Calu3 (cell line): ENCODE measurements at places on chromosomes 13 and 19.

DNA sequence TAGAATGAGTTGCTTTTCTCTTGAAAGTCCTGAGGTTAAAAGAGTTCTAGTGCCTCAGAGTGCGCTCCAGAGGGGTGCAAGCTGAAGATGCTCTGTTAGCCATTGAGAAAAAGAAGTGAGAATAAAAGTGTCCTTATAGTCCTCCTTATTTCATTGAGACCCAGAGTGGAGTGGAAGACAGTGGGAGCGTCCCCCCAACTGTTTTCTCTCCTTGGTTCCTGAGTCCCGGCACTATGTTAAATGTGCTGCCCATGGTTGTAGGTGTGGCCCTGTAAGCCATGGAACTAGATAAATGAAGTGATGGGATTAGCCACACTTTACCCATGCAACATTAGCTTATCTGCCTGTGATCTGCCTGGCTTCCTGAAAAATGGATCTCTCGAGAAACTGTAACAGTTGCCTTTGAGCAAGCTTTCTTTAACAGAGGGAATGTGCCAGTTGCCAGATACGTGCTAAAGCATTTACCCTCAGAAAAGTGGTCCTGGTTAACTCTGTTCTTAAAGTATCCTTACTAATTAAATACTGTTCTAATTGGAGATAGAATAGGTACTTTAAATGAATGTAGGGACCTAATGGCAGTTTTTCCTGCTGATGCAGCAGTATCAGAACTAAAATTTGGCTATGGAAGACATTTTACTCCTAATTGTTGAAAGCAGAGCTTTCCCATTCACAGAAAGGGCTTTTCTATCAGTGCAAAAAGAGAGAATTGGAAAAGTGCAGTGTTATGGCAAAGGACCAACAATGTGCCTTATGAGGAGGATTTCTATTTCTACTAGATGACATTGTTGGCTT lies 21.4 kb upstream of the PSG9 start:
- no peak overlapping the region for H3K4me3 ChIP-seq
- no peaks in the 10 kb centered on the region for H3K36me3 ChIP-seq
- DNase-seq = peak; percentile 16

- no peaks in the 10 kb centered on the region for H3K36me3 ChIP-seq
- H3K4me1 ChIP-seq = no peaks in the 10 kb centered on the region
- no peak for DNase-seq
- no peak overlapping the region for H3K4me3 ChIP-seq
- H3K27me3 ChIP-seq = peaks cover 35% of the 10 kb centered on the region
- H3K27ac ChIP-seq = no peak overlapping the region
Measured at GRCh38 chr13:100961186-100961585, 286.6 kb upstream of the TMTC4 start.

DNA sequence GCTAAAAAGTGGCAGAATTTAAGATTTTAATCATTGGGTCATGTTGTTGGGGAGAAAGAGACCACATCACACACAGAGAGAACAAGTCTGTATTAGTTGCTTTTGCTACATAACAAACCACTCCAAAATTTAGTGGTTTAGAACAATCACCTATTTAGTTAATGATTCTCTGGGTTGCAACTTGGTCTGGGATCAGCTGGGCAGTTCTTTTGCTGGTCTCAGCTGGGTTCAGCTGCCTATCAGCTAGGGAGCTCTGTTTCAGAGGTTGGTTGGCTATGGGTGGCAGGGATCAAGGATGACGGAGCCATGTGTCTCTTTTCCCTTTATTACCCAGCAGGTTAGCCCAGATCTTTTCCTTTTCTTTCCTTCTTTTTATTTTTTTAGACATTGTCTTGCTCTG lies 8.9 kb downstream of the PINLYP start:
- H3K27me3 ChIP-seq = no peaks in the 10 kb centered on the region
- H3K36me3 ChIP-seq = peaks cover 7% of the 10 kb centered on the region
- no peak overlapping the region for H3K27ac ChIP-seq
- H3K4me1 ChIP-seq = peaks cover 10% of the 10 kb centered on the region
- no peak for DNase-seq
- H3K4me3 ChIP-seq = no peak overlapping the region

GRCh38 chr13:34413538-34414210 lies 528.4 kb upstream of the NBEA start:
- no peaks in the 10 kb centered on the region for H3K27me3 ChIP-seq
- peaks cover 23% of the 10 kb centered on the region for H3K4me1 ChIP-seq
- H3K4me3 ChIP-seq = no peak overlapping the region

- no peaks in the 10 kb centered on the region for H3K27me3 ChIP-seq
- peaks cover 55% of the 10 kb centered on the region for H3K4me1 ChIP-seq
- DNase-seq = no peak
- H3K36me3 ChIP-seq = peaks cover 59% of the 10 kb centered on the region
- peak overlapping the region; percentile 52 for H3K27ac ChIP-seq
- H3K4me3 ChIP-seq = peak overlapping the region; percentile 16
Measured at GRCh38 chr19:46732172-46732938, 13.5 kb upstream of the FKRP start.

DNA sequence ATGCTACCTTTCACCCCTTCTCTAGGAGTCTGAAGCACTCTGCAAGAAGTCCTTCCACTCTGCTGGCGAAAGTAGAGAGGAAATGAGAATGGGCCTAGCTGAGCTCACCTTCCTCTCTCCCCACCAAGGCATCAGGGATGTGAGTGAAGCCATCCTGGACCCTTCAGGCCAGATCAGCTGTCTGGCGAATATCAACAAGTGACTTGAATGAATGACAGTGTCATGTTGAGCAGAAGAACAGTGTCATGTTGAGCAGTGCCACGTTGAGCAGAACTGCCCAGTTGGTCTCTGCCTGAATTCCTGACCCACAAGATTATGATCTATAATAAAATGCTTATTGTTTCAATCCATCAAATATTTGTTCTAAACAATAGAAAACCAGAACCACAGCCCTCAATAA lies 166.2 kb upstream of the RFC3 start:
- no peaks in the 10 kb centered on the region for H3K27me3 ChIP-seq
- no peaks in the 10 kb centered on the region for H3K36me3 ChIP-seq
- no peak overlapping the region for H3K4me3 ChIP-seq

- no peaks in the 10 kb centered on the region for H3K4me1 ChIP-seq
- DNase-seq = no peak
- no peaks in the 10 kb centered on the region for H3K36me3 ChIP-seq
- no peak overlapping the region for H3K27ac ChIP-seq
Measured at GRCh38 chr13:93108111-93108601, 118.5 kb upstream of the GPC6 start.

GRCh38 chr13:27572234-27572901 lies 48.0 kb downstream of the LNX2 start:
- peak overlapping the region; percentile 88 for H3K27ac ChIP-seq
- DNase-seq = no peak
- H3K27me3 ChIP-seq = no peaks in the 10 kb centered on the region

- no peaks in the 10 kb centered on the region for H3K4me1 ChIP-seq
- no peaks in the 10 kb centered on the region for H3K36me3 ChIP-seq
- H3K27me3 ChIP-seq = no peaks in the 10 kb centered on the region
- H3K27ac ChIP-seq = no peak overlapping the region
Measured at GRCh38 chr13:83452292-83452950, 429.9 kb downstream of the SLITRK1 start.

- no peaks in the 10 kb centered on the region for H3K36me3 ChIP-seq
- H3K4me3 ChIP-seq = no peak within 1 kb of the TSS
- H3K27me3 ChIP-seq = no peaks in the 10 kb centered on the region
- no peak for DNase-seq
- H3K27ac ChIP-seq = no peak within 1 kb of the TSS
Measured at GRCh38 chr19:51124729-51125128, at the start of gene SIGLEC9. Gene SIGLEC9 (plus strand): TSS chr19:51124906. CDS start chr19:51124975, 69 bp downstream.

- H3K27ac ChIP-seq = no peak overlapping the region
- peaks cover 5% of the 10 kb centered on the region for H3K36me3 ChIP-seq
- DNase-seq = no peak
- no peaks in the 10 kb centered on the region for H3K27me3 ChIP-seq
- H3K4me3 ChIP-seq = no peak overlapping the region
Measured at GRCh38 chr13:113538689-113539058, 45.9 kb upstream of the TFDP1 start.

DNA sequence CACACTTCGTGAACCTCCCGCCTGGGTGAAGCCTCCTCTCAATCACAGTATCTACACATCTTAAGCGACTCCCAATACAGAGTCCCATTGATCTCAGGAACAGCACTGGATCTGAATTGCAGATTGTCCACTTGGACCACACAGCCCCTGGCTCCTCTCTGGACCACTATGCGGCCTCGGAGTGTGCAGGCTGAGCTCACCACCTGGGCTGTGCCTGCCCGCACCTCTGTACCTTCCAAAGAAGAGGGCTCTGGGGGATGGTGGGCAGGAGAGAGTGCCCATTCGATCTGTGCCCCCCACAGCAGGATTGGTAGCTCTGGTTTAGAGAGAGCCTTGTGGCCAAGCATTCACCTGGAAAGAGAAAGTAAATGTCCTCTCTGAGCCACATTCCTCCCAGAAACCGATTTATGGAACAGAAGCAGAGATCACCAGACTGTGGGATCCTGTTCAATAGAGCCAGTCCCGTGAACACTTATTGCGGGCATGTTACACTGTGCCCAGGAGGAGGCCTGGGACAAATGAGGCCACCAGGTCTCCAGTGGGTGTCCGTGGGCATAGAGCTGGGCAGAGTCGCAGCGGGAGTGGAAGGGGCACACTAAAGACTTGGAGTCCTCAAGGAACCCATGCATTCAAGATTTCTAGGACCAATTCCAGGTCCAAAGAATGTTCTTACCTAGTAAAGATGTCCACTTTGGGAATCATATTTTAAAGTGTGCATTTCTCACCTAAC lies 141.6 kb upstream of the SOX1 start:
- no peak overlapping the region for H3K27ac ChIP-seq
- H3K4me3 ChIP-seq = no peak overlapping the region
- no peaks in the 10 kb centered on the region for H3K27me3 ChIP-seq

DNA sequence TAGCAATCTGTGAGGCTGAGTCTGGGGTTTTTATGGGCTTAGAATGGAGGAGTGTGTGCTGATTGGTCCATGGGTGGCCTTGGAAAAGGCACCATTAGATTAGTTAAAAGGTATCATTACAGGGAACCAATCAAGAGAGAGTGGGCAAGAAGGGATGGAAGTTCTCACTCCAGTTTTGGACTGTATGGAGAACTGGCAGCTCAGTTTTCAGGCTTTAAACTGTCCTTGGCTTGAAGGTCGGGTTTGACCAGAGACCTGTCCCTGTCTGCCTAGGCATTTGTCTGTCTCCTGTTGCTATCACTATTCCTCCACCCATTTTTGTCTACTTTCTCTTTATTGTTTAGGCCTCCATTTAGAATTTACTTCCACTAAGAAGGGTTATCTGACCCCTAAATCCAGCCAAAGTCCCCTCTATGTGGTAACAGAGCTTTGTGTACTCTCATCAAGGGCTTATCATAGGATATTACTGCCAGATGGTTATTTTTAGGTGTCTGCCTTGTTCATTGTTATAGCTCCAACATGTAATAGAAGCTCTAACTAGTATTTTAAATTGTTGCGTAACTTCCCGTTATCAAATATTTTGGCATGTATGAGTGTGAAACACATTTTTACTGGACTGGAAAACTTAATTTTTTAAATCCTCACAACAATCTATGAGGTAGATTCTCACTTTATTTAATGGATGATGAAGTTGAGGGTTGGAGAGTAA lies 133.3 kb upstream of the SLC10A2 start:
- H3K36me3 ChIP-seq = no peaks in the 10 kb centered on the region
- H3K27ac ChIP-seq = no peak overlapping the region
- no peak overlapping the region for H3K4me3 ChIP-seq
- H3K4me1 ChIP-seq = no peaks in the 10 kb centered on the region
- no peak for DNase-seq
- H3K27me3 ChIP-seq = no peaks in the 10 kb centered on the region

DNA sequence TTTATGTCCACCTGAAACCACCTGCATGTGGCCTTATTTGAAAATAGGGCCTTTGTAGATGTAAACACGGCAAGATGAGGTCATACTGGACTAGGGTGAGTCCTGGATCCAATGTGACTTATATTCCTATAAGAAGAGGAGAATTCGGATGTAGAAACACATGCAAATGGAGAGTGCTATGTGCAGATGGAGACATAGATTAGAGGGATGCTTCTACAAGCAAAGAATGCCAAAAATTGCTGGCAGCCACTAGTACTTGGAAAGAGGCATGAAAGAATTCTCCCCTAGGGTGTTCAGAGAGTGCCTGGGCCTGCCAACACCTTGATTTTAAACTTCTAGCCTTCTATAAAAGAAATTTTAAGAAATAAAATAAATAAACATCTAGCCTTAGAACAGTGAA lies 226.1 kb downstream of the RFC3 start:
- peak overlapping the region; percentile 79 for H3K27ac ChIP-seq
- no peak for DNase-seq
- H3K36me3 ChIP-seq = peaks cover 4% of the 10 kb centered on the region
- H3K27me3 ChIP-seq = no peaks in the 10 kb centered on the region

DNA sequence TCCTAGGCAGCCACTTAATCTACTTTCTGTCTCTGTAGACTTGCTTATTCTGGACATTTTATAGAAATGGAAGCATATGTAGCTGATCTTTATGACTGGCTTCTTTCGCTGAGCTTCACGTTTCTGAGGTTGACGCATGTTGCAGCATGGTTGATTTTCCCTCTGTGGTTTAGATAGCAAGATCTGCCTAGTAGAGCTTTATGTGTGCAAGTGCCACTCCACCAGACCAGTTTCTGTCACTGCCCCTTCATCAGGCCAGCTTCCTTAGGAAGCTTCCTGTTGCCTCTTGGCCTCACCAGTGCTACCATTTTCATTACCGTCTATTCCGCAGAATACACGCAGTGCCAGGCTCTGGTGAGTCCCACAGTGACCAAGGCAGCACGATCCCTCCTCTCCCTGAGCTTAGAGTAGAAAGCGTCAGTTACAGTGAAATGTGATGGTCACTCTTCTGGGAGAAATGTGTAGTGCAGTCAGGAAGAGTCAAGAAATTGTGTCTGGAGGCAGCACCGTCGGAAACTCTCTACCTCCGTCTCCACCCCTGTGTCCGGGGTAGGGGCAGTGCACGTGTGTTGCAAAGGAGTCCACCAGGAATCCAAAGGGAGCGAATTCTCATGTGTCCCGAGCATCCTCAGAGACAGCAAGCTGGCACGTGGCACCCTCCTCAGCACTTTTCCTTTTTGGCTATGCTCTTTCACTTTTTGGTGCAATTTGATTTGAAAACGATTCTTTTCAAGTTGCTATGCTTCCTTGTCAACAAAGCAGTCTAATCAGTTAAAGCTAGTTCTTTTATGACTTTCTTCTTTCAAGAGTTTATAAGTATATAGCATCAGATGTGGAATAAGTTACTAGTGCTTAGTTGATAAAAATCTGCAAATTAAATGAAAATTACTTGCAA lies 45.4 kb upstream of the GPR183 start:
- no peaks in the 10 kb centered on the region for H3K27me3 ChIP-seq
- H3K4me1 ChIP-seq = no peaks in the 10 kb centered on the region
- no peaks in the 10 kb centered on the region for H3K36me3 ChIP-seq
- H3K27ac ChIP-seq = no peak overlapping the region
- no peak overlapping the region for H3K4me3 ChIP-seq
- DNase-seq = no peak
